T-helper 1 cell (primary cell): ENCODE measurements at places on chromosomes 1 and 21.

GRCh38 chr21:29371464-29371863, 72.7 kb downstream of the BACH1 start:
- DNase-seq, result no peak

- no peak for DNase-seq
Observed at GRCh38 chr21:22758478-22758877, 1760.3 kb downstream of the NCAM2 start.

- no peak for DNase-seq
Observed at GRCh38 chr1:55071477-55071876, 32.1 kb downstream of the PCSK9 start.

- DNase-seq, result no peak
Observed at GRCh38 chr1:227854189-227854588, 38.7 kb downstream of the PRSS38 start.

GRCh38 chr1:218473522-218473921, 128.4 kb downstream of the TGFB2 start:
- no peak for DNase-seq

GRCh38 chr1:218284917-218285635, at the start of gene RRP15:
TSS of gene RRP15 (plus strand) at chr1:218285293. CDS start at chr1:218285317, 24 bp downstream.
- peak; percentile 72 for DNase-seq

DNA sequence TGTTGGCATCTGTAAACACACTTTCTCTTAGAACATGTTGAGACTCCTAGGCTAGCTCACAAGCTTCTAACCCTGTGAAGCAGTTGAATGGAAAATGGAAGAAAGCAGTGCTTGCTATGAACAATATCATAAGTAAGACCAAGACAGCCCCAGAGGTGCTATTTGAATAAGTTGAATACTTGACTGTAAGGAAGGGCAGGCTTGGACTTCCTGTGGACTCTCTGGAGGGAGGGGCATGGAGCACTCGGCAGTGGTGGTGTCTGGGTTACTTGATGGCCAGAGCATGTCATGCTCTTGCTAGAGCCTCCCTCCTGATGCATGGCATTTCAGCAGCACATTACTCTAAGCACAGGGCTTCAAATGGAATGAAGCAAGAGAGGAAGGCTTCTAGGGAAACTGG, 60.0 kb downstream of the MRPS6 start:
- no peak for DNase-seq

GRCh38 chr1:209417761-209418160, 165.8 kb upstream of the CAMK1G start:
- DNase-seq, result no peak

GRCh38 chr1:225930566-225930965, 6.5 kb upstream of the PYCR2 start:
- DNase-seq, result no peak

- no peak for DNase-seq
Observed at GRCh38 chr1:74933500-74933899, 200.5 kb downstream of the TYW3 start.

- DNase-seq, result no peak
Observed at GRCh38 chr1:22342734-22343191, 108.9 kb upstream of the ZBTB40 start.

GRCh38 chr1:229158341-229158921, 112.5 kb upstream of the RAB4A start:
- no peak for DNase-seq

GRCh38 chr21:14260174-14260764, 44.3 kb downstream of the RBM11 start:
- no peak for DNase-seq

DNA sequence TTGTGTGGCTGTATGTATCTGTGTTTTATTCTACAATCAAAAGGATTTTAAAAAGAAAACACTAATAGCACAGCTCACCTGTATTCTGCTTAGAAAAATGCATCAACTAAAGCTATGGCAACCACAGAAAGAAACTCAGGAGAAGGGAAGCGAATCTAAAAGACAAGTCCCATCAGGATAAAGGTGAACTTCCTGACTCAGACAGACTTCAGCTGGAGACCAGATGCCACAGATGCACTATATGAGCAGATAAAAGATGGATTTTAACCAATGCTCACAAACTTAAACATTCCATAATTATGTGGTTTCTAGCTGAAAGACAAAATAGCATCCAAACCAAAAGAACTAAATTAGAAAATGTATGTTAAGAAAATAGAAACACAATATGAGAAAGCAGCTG, 231.0 kb downstream of the RERE start:
- DNase-seq, result no peak

- DNase-seq, result no peak
Observed at GRCh38 chr1:36458910-36459309, 5.3 kb downstream of the MRPS15 start.

DNA sequence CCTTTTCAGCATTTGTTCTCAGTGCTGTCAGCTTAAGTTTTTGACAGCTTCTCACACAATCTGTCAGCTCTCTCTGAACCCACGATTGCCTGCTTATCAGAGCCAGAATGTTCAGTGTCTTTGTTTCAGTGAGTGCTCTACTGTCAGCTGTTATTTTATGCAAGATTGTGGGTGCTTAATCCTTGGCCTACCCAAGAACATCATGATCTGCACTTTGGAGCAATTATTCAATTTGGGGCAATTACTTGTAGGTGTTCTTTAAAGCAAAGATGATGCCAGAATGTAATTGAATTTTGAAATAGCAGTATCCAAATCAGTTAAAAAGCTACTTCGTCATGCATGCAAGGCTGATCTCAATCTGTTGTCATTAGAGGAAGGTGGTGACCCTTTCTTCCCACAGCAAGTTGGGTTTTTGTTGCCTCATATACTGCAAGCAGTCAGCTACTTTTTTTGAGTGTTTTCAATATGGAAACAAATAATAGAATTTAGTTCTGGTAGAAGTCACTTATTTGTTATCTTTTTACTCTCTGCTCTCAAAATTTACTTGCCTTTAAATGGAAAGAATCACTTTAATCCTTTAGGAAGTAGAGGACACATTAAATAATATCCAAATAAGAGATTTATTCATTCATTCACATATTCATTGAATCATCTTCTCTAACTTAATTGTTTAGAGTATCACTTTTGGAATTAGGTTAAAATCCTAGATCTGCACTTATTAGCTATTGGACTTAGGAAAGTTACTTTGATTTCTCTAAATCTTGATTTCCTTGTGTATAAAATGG, 253.5 kb upstream of the CACYBP start:
- no peak for DNase-seq

GRCh38 chr1:58721247-58721820, 21.5 kb upstream of the MYSM1 start:
- DNase-seq, result no peak

- DNase-seq, result no peak
Observed at GRCh38 chr1:218669431-218669830, 324.3 kb downstream of the TGFB2 start.

GRCh38 chr21:42939582-42940413, 14.4 kb upstream of the ERVH48-1 start:
- DNase-seq, result no peak

GRCh38 chr21:31445137-31445536, 101.1 kb upstream of the TIAM1 start:
- DNase-seq, result no peak

- no peak for DNase-seq
Observed at GRCh38 chr21:35084869-35085268, 35.8 kb upstream of the RUNX1 start.

- DNase-seq, result no peak
Observed at GRCh38 chr1:64890699-64891447, 75.5 kb downstream of the JAK1 start.
